D341Med (cell line): ENCODE measurements at places on chromosomes 5 and 9.

DNA sequence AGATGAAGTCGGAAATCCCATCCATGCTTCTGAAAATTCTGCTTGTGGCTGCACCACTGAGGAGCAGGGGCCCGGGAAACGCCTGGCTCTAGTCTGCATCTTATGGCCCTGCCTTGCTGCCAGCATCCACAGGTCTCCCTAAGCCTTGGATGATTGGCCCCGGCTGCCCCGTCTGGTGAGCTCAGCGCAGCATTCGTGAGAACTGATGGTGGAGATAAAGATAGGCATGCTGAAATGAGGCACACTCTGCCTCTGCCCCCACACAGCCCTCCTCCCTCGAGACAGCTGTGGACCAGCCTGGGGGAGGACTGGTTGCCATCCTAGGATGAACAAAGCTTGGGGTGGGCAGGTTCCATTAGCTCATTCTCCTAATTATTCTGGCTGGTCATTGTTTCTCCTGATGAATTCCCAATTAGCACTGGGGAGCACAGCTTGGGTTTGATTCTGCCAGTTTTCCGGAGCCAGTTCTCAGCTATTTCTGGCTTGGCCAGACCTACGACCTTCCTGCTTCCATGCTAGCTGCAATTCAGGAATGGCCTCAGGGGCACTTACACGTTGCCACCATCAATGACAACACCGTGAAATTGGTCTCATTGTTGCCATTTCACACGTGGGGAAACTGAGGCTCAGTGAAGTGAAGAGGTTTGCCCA lies 62.8 kb upstream of the CPEB4 start:
- DNase-seq, result no peak

DNA sequence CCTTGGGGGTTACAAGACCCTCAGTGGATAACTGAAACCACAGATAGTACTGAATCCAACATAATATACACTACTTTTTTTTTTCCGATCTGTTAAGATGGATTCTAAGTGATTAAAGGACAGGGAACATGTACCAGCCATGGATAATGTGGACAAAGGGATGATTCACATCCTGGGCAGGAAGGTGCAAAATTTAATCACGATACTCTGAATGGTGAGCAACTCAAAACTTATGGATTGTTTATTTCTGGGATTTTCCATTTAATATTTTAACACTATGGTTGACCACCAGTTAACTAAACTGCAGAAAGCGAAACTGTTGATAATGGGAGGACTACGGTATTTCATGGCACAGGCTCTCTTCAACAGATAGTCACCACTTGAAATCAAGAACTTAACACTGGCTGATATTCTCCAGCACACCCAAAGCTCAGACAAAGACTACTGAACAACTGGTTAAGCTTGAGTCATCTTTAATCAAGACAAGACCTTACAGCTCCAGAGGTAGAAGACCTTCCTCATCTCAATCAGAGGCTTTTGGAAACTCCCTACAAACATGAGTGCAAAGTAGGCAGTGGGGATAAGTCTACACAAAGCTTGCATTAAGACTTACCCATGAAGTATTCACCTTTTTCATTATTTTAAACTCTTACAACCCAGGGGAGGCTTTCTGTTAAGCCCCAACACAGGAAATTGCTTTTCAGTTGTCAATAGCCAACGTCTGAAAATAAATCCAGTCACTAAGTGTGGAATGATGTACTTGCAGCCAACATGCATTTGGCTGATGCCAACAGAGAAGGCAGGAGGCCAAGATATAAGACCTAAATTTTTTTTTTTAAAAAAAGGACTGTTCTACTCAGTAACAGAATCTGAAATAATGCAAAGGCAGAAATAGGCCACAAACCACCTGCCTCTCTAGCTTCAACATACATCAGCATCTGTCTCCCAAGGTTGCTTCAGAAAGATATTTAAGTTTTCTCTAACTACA lies 78.7 kb downstream of the ELAVL2 start:
- DNase-seq, result no peak

DNA sequence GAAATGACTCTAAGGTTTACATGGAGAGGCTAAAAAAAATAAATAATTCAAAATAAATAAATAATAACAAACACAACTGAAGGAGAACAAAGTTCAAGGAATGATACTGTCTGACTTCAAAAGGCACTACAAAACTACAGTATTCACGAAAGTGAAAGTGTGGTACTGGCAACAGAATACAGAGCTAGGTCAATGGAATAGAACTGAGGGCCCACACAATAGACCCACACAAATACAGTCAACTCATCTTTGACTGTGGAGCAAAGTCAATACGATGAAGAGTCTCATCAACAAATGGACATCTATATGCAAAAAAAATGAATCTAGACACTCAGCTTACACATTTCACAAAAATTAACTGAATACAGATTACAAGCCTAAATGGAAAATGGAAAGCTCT lies 75.3 kb downstream of the FBXW11 start:
- no peak for DNase-seq

DNA sequence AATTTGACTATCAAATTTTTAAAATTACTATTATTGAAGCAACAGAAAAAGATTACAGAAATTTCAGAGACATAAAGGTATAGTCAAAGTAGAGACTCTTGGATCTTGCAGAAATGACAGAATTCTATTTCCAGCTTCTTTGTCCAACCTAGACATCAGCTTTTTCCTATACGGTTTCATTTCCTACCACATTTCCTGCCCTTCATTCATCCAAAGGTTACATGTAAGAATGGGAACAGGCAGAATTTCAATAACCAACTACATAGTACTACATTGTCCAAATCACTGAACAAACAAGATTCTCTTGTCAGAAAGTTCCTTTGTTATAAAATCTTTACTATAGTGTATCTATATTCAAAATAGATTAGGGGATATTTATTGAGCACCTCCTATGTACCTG lies 124.9 kb downstream of the FANCC start:
- DNase-seq, result no peak

DNA sequence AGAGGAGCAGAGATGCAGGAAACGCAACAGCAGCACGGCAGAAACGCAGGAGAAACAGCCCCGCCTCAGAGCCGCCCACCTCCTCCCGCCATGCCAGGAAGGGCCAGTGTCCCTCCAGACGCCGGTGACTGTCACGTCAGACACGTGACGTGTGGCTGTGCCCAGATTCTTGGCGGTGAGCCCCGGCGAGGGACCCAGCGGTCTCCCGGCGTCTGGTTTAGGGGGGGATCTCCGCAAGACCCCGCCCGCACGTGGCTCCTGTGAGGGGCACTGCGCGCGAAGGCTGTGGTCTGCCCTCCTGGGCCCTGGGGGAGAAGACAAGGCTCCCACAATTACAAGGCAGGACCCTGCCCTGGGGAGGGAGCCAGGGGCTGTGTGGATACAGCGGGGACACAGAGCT lies 2.4 kb upstream of the LCN8 start:
- no peak for DNase-seq

DNA sequence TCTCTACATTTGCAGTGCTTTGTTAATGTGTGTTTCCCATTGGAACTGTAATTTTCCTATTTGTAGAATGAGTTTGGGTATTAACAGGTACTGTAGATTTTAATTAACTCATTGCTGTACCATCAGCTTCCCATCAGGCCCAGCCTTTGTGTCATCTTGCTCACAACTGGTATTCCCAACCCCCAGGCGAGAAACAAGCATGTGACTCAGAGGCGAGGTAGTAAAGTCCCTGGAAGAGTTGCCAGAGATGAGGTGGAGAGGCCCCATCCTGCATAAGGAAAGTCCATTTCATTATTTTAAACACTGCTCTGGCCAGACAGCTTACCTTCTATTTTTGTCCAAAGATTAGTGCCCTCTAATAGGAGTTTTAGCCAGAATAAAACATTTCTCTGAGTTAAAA lies 29.9 kb downstream of the ADCY2 start:
- DNase-seq, result no peak

DNA sequence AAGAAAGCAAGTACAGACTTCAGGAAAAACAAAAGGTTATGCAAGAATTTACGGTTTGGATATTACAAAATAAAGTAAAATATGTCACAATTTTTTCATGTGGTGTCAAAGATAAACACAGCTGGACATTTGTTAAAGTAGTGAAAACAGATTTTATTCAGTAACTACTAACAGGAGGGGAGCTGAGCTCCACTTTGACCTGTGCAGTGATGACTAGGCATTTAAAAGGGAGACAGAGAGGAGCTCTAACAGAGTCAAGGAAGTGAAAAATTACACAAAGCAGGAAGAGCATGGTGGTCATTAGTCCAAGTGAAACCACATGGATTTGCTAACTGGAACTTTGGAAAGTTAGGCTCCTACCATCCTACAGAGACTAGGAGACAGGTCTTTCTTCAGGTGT lies 263.6 kb upstream of the PCSK5 start:
- no peak for DNase-seq

DNA sequence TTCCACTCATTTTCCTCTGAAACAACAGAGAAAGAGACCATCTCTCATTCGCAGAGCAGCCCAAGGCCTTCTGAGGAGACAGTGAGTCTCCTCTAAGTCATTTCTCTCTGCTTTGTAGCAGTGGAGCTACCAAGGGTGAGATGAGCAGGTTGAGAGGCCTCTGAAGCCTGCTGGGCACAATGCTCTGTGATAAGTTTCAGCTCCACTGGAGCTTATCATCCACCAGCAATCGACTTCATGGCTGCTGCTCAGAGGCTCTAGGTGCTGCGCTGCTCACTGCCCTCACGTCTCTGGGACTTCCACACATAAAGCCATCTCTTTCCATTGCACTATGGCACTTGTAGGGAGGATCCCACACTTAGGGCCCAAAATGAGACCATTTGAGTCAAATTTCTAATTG lies 96.3 kb downstream of the CMYA5 start:
- no peak for DNase-seq

DNA sequence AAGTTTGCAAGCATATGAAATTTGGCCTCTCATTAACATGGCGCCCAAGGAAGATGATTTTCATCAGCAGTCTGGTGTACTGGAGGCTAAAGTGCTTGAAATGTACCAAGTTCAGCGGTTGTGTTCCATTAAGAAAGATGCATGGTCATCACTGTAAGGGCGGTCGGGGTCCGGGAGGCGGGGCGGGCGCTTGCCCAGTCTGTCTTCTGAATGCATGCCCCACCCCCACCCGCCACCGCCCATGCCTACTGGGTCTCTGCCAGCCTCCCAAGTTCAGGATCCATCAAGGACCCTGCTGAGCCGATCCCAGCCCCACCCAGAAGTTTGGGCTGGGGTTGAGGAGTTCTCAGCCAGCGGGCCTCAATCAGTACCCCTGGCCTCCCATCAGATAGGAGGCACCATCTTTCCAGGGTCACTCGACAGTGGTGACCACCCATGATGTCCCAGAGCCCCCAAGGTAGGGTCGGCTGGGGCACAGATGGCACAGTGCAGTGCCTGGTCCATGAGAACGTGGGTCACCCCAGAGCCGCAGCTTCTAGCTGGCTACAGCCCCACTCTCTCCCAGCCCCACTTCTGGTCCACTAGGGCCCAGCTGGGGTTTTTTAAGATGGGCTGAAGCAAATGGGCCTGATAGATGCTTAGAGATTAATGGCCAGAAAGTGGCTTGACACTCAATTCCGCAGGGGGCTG lies 24.4 kb upstream of the PRDM12 start:
- DNase-seq, result no peak

- DNase-seq, result no peak
Measured at GRCh38 chr5:148806520-148806931, 19.9 kb upstream of the ADRB2 start.
